Fibroblast of skin of abdomen (primary cell): ENCODE measurements at places on chromosomes 4 and X.
A peak's percentile ranks its signal among the peaks of the same experiment; 100 is the strongest.

DNA sequence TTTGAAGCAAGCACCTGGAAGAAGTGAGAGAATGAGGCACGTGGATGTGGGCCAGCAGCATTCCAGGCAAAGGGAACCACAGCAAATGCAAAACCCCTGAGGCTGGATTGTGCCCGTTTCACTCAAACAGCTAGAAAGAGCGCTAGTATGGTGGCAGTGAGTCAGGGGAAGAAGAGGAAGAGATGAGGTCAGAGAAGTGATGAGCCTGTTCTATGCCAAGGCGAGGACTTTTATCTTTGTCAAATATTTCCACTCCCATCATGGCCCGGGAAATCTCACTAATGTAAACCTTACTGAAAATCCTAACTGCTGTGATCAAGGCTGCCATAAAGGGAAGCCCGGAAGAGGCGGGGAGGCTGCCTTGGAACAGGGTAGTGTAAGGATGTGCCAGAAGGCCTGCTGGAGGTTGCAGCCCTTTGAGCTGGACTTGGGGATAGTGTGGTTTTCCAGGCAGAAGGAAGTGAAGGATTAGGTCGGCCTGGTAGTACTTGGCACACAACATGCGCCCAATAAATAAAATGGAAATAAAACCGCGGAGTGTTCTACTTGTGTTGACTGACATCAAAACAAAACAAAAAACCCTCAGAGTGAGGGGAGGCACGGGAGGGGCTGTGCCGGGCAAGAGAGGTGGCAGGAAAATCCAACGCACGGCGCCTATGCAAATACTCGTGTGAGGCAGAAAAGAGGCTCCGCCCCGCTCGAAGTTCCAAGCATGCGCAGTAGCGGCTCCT lies 1.2 kb upstream of the CDK16 start:
- DNase-seq = peak; percentile 52

DNA sequence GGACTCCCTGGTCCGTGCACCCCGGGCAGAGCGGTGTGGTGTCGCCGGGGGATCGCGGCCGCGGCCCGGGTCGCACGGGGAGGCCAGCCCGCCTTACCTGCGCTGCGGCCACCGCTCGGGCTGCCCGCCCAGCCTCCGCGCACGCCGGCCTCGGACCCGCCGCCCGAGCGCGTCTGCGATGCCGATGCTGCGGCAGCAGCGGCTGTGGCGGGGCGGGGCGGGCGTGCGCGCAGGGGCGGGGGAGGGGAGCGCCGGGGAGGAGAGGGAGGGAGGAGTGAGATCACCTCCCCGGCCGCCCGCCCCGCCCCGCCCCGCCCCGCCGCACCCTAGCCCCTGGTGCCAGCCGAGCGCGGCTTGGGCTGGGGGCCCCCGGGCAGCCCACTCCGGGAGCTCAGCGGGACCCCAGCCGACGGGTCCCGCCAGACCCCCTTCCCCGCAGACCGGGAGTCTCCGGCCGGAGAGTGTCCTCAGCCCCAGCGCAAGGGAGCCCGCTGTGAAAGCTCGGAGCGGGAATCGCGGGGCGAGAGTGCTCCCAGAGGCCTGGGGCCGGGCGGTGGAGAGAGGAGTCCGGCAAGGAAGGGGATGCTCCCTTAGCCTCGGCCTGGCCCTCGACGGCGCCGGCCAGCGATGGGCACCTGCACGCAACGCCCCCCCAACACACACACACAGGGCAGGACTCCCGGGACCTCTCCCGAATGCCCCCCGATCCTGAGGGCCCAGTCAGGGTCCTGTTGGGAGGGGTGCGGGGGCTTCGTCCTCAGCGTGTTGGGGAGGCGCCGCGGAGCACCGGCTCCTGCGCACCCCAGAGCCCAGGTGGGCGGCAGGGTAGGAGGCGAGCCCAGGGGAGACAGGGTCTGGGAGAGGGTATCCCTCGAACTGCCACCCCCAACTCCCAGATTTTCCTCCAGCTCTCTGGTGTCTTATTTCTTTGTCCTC lies at the start of gene L1CAM:
Gene L1CAM, minus strand, starts transcription at position 206 of the 936 bp plus-strand sequence. CDS start 10,337 bp downstream, outside the sequence.
- no peak for DNase-seq

DNA sequence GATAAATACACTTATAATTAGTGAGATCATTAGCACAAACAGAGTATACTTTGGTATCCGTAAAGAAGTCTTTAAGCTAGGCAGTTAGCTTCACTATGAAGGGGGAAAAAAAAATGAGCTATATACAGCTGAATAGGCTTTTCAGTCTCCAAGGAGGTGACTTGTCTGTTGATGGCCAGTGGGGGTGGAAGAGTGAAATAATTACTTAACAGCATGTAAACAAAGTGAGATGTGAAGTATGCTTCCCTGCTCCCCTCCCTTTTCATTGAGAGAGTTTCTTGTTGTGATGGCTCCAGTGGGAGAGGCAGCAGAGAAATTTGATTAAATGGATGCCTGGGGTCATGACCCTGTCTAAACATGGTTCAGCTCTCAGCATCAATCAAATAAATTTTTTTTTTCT lies 180.9 kb downstream of the DACH2 start:
- DNase-seq = no peak

DNA sequence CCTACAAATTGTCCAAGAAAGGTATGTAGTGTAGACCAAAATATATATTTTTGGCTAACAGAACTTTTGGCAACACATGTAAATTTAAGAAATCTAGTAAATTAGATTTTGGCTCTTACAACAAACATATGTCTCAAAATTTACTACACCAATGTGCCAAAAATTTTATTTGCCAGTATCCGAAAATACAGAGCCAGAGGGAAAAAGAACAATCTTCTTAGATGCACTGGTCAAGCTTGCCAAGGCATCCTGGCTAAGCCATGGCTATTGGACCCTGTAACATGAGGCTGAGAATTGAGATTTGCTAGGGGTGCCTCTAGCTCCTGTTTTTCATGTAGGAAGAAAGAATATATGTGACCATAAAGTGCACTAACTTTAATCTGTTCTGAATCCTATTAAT lies 91.8 kb downstream of the GABRG1 start:
- DNase-seq = no peak

DNA sequence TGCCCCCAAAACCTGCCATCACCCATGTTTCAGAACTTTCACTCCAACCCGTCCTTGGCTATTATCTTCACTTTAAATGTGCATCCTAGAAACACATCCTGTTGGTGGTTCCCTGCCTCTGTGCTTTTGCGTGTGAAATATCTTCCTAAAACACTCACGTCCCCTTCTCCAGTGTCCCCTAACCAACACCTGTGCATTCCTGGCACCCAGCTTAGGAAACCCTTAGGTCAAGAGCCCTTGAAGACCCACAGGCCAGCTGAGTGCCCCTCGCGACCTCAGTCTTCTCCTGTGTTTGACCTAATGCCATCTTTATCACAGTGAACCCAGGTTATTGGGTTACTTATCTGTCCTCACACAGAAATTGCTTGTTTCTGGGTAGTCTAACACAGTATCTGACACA lies 117.6 kb downstream of the STK32B start:
- DNase-seq = no peak

GRCh38 chrX:14448406-14448805 lies 80.9 kb upstream of the GLRA2 start:
- DNase-seq = no peak

DNA sequence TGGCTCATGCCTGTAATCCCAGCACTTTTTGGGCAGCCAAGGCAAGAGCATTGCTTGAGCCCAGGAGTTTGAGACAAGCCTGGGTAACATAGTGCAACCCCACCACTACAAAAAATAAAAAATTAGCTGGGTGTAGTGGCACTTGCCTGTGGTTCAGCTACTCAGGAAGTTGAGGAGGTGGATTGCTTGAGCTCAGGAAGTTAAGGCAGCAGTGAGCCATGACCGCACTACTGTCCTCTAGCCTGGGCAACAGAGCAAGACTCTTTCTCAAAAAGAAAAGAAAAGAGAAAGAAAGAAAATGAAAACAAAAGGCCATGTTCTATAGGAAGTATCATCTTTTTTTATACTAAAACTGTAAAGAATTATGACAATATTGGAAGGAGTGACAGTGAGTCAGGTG lies 38.5 kb downstream of the NEK1 start:
- DNase-seq = no peak

- DNase-seq = no peak
Observed at GRCh38 chrX:40068048-40068447, 29.7 kb downstream of the BCOR start.

- DNase-seq = no peak
Observed at GRCh38 chrX:39609941-39610340, 487.8 kb downstream of the BCOR start.

DNA sequence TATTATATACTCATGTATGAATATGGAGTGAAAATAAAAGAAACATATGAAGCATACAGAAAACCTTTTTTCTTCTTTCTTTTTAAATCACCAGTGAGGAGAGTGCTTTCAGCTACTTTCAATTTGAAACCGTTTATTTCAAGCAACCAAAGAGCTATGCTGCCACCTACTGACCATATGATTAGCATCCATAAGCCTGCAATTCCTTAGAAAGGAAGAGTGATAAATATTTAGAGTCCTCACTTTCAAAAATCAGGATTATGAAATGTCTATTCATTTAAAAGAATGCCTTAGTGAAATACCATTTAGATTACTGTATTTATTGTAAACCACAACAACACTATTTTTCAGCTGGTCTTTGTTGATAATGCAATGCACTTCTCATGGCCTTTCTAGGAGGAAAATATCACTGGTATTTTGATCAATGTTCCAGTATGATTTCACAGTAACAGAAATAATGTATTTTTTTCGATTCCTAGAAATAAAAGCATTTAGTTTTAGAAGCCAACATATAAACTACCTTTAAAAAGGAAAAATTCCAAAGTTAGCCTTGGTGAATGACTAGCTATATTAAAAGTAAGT lies 667.6 kb downstream of the PCDH18 start:
- peak; percentile 75 for DNase-seq

DNA sequence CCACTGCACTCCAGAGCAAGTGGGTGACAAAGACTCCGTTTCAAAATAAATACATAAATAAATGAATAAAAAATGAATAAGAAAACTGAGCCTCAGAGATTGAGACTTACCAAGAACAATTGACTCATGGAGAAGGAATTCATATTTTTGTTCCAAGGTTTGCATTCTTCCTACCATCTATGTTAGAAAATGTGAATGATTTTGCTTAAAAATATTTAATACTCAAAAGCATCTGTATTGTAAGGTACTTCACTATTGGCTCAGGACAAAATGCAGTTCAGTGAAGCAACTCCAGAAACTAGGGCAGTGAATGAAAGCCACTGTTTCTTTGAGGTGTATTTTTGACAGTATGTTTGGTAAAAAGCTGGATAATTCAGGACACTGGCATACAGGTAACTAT lies 54.1 kb downstream of the XAGE2 start:
- DNase-seq = peak; percentile 81

GRCh38 chrX:82412858-82413257 lies 1095.2 kb upstream of the POU3F4 start:
- DNase-seq = no peak

- DNase-seq = peak; percentile 48
Observed at GRCh38 chr4:14196131-14196530, 568.6 kb upstream of the BOD1L1 start.

GRCh38 chr4:163161536-163162205 lies 5.0 kb downstream of the NAF1 start:
- peak; percentile 82 for DNase-seq

- DNase-seq = no peak
Observed at GRCh38 chr4:171742436-171742835, 70.8 kb upstream of the GALNTL6 start.

- no peak for DNase-seq
Observed at GRCh38 chr4:1608821-1609500, 75.2 kb downstream of the FAM53A start.

DNA sequence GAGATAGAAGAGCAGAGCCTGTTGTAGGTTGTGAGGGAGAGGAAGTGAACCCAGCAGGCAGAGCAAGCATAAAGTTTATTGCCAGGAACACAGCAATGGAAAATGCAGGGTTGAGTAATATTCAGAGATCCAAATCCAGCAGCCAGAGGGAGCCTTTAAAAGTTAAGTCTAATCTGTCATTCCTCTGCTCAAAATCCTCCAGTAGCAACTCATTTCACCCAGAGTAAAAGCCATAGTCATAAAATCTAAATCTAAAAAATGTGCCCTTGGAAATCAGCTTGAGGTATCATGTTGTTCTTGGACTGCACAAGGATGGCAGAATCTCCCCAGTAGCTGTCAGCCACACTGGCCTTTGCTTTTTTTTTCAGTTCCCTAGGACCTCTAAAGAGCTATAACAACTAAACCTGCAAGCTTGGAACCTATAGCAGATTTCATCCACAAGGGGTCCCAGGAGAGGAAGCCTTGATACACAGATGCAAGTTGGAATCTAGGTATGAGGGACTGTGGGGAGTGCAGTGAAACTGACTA lies 62.9 kb upstream of the FRAS1 start:
- peak; percentile 71 for DNase-seq

DNA sequence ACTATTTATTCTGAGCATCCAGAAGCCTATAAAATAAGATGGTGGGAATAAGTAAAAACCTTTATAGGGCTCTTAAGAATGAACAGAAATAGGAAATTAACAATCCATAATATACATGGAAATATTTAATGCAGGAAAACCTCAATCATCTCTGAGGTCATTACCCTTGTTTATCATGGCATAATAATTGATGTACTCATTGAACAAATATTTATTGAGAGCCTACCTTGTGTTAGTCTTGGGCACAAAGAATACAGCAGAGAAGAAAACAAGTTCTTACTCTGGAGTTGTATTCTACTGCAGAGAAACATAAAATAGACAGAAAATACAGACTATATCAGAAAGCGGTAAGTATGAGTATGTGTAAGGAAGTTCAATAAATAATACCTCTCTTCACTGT lies 167.2 kb downstream of the COX18 start:
- no peak for DNase-seq

GRCh38 chr4:98275145-98275544 lies 14.0 kb downstream of the RAP1GDS1 start:
- DNase-seq = no peak

- DNase-seq = peak; percentile 61
Observed at GRCh38 chr4:87848622-87849351, 16.0 kb downstream of the MEPE start.

DNA sequence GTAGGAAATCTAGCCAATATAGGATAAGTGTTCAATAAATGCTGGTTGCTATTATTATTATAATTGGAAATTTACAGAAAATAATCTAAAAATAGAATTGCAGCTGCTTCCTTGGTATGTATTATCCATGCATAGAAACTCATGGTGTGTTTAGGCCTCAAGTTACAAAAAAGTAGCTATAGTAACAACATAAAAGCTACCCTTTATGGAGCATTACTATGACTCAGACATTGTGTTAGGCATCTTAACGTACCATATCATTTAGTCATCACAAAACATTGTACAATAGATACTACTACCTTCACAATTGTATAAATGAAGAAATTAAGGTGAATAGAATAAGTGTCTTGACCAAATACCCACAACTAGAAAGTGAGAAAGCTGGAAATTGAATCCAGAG lies 126.9 kb upstream of the NRK start:
- peak; percentile 62 for DNase-seq
